ENCODE measurements at places on chromosomes 3 and 15. TPM values are rescaled to one million over a fixed set of nuclear protein-coding genes. Genes with fewer than 3 reads are reported as not detected.
A peak's percentile ranks its signal among the peaks of the same experiment; 100 is the strongest.

DNA sequence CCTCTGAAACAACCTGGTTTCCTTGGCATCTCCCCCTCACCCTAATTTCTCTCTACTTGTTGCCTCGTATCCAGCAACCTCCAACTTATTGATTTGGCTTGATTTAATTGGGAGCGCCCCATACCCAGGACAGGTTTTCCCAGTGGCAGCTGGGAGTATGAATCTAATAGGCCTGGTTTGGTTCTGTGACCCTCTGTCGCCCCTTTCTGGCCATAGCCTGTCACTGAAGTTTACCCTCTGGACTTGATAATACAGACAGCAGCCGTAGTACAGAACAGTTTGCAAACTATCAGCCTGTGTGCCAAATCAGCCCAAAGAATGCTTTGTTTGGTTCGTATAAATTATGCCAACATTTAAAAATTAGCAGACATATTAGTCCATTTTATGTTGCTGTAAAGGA is 525.1 kb upstream of the GOLIM4 start:
- no peak for DNase-seq

DNA sequence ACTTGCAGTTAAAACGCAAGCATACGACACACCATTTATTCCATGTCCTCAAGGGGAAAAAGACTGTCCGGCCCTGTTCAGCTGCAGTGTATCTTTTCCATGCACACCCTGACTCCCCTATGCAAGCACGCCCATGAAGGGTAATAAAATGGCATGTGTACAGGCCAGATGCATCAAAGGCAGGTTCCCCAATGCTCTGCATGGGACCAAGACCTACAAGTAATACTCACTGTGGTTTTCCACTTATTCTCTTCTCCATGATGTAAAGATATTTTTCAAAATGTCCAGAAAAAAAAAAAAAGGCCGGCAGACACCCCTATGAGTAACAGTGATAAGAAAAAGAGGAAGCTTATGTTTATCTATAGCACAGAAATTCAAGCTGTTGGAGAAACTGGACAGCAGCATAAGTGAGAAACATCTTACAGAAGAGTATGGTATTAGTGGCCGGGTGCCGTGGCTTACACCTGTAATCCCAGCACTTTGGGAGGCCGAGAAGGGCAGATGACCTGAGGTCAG is 70.8 kb downstream of the MCF2L2 start:
- DNase-seq: no peak

DNA sequence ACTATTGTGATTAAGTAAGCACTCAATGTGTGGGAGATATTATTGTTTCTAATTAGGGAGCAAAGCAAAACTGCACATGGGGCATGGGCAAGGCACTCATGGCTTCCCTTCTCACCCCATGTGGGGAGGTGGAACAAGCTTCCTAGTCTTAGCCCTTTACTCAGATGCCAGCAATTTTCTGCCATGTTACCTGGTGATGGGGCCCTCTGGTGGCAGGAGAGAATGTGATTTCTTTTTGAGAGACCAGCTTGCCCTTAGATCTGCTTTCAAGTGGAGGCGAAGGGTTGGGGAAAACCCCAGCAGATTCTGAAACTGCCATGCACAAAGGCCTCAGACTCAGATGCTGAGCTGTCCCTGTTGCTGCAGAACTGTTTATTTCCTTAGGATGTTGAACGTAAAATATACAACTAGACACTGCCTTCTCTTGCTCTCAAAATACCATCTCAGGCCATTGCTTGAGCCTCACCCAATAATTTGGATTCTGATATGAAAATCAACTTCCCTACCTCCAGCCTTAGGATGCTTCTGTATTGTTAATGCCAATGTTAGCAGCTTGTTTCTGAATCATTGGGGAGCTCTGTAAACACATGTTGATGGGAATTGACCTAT is 130.2 kb upstream of the TPRG1 start:
- DNase-seq: peak; percentile 81

GRCh38 chr15:92164327-92165000 is 229.2 kb upstream of the ST8SIA2 start:
- DNase-seq: no peak

GRCh38 chr15:84840741-84841429 is 23.7 kb downstream of the ALPK3 start:
- DNase-seq: no peak

DNA sequence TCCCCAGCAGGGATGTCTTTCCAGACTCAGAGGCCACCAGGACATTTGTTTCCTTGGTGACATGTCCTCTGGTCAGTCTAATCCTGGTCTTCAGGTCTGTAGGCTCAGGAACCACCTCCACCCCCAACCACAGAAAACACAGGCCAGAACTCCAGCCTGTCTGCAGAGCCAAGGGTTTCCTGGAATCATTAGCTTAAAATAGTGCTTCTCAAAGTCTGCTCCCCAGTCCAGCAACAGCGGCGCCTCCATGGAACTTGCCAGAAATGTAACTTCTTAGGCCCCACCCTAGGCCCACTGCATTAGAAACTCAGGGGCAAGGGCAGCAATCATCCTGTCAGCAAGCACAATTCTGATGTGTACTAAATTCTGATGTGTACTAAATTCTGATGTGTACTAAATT is 20.0 kb downstream of the SLC28A1 start:
- DNase-seq: no peak

DNA sequence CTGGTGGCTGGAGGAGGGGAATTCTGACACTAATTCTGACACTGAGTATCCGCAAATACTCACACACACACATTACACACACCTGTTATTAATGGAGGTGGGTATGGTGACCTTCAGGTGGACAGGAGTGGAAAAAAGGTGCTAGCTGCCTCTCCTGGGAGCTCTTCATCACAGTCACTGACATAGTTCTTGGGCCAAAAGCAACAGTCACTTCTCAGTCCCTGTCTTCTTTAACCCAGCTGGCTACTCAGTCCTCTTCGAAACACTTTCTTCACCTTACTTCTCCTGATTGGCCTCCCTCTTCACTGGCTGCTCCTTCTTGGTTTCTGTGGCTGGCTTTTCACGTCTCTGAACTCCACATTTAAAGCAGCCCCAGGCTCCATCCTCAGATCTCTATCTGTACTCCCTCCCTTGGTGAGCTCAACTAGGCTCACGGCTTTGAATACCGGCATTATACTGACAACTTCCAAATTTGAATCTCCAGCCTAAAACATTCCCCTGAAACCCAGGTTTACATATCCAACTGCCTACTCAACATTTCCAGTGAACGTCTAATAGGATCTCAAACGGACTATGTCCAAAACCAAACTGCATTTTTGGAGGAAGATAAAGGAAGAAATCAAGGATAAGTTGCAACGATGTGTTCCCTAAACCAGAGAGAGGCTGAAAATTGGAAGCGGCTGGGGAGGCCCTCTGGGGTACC is 53.2 kb upstream of the HEG1 start:
- DNase-seq: no peak

- DNase-seq: no peak
Measured at GRCh38 chr15:69554279-69554961, 101.8 kb downstream of the RPLP1 start.

GRCh38 chr3:165803471-165803870 is 33.8 kb downstream of the BCHE start:
- no peak for DNase-seq

DNA sequence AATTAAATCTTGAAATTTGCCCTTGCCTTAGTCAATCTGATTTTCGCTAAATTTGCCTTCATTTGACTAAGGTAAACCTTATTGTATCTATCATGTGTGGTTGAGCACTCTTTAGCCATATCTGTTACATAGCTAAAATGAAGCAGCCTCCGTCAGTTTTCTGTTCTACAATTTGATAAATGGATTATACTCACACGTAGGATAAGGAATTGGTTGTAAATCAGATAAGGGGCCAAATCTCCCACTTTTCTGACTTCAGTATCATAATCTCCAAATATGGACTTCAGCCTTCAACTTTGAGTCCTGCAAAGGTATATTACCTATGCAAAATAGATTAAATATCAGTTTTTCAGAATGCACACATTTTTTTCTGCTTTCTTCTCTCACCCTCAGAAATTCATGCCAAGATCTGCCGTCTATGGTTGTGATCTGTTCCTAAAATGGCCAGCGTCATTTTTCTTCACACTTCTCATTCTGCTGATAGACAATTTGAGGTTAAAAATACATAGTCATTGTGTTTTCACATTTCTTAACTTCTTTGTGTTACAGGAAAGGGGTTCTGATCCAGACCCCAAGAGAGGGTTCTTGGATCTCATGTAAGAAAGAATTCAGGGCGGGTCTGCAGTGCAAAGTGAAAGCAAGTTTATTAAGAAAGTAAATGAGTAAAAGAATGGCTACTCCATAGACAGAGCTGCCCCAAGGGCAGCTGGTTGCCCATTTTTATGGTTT is 36.9 kb downstream of the RAB8B start:
- DNase-seq: no peak

DNA sequence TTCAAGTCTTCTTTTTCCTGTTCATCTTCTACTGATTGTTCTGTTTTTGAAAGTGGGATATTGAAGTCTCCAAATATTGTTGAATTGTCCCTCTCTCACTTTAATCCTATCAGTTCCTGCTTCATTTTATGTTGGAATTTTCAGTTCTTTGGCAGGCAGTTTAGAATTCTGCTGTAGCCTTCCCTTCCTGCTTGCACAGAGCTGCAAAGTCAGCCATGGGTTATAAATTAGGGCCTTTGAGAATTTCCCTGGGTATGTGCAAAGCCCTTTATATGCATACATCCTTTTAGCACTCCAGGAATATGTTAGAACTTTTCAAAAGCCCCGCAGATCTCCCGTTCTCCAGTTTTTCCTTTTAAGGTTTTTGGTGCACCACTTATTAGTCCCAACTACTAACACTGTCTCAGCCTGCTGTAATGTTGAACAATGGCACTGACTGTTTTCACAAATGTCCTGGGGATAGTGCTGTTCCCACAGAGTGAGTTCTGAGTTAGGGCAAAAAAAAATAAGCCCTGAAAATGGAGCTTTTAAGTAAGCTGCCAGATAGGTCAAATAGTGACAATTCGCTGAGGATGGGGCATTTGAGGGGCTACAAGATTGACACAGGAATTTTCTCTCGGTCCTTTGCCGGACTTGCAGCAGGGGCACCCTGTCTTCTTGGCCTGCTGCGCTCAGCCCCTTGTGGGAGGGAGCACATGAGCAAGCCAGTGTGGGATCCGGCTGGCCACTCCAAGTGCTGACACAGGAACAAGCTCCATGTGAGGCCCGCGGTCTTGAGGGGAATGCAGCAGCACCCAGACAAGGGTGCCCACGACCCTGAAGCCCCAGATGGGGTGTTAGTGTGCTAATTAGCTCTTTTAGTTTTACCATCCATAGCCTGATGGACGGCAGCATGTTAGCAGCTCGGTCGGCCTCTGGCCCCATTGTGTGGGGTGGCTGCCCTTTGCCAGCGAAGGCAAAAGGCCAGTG is 96.0 kb downstream of the VPS8 start:
- no peak for DNase-seq

DNA sequence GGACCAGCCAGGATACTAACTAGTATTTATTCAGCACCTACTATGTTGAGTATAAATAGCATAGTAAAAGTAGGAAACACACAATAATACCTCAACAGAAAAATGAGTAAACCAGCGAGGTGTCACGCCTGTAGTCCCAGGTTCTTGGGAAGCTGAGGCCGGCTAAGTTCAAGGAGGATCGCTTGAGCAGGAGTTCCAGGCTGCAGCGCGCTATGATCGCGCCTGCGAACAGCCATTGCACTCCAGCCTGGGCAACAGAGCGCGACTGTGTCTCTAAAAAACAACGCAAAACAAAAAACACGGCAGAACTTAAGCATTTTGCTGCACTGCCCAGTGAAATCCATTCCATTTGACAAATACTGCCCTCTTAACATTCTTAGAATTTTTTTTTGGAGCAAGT is 1.3 kb upstream of the DENND6A start:
- DNase-seq: no peak

- no peak for DNase-seq
Measured at GRCh38 chr3:28634019-28634418, 285.4 kb upstream of the AZI2 start.

DNA sequence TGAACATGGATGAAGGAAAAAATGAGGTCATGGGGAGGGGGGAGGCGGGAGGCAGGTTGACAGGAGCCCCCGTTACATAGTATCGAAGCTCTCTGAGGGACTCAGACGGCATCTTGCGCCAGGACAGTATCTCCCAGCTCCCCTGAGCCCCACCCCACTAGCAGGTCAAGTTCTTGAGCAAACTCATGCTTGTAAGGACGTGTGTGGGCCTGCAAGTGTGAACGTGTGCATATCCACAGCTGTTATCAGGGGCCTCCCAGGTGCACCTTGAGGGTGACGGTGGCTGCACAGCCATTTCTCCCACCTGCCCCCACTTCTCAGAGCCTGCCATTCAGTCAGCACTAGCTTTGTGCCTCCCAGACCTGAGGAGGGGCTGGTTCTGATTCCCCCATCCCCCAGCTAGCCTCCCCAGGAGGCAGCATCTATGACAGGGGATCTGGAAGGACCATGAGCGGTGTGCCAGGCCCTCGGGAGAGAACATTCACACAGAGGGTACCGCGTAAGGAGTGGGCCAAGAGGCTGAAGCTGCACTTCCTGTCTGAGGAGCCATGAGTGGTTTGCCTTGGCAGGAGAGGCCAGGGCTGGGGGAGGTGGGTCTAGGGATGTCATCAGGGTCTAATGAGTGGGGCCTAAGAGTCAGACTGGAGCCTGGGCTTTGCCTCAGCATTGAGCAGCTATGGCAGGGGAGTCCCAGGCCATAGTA is 2.9 kb downstream of the SEMA3F start:
- no peak for DNase-seq

DNA sequence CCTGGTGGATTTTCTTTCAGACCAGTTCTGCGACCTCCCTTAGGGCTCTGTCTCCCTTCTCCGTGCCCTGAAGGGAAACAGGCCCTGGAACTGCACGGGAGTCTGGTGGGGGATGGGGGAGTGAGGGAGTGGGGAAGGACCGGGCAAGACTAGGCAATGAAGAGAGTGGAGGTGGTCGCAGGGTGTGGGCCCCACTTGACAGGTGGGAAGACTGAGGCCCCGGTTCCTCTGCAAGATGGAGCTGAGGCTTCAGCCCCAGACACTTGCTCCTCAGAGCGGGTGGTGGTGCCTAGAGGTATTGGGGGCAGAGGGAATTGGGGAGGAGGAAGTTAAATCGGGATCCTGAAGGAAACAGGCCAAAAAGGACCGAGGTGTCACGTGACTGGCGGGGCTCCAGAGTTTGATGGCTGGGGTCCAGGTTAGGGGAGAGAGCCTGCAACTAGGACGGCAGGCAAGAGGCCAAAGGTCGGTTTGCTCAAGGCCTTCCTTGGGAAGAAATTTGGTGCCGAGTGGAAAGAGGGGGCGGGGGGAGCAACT is 597 bp upstream of the CAMK1 start:
- no peak for DNase-seq

- DNase-seq: peak; percentile 5
Measured at GRCh38 chr3:76044601-76045600, 259.6 kb upstream of the ZNF717 start.

Gene IL16
- 50.9 TPM for total RNA-seq

Gene CCDC13
- total RNA-seq: 0.32 TPM

Gene ALPK3
- total RNA-seq: 0.46 TPM

Gene WDR93
- not detected for total RNA-seq

Gene CASR
- 0.23 TPM for total RNA-seq

Gene KBTBD13
- total RNA-seq: not detected

Gene CERS3
- 0.22 TPM for total RNA-seq

Gene PLOD2
- 0.90 TPM for total RNA-seq

Gene MYL3
- not detected for total RNA-seq

Gene EMC7
- 75.7 TPM for total RNA-seq

Gene TTLL13
- 1.9 TPM for total RNA-seq

Gene IGSF11
- 0.19 TPM for total RNA-seq

Gene DNASE1L3
- total RNA-seq: not detected
